ENCODE measurements at places on chromosomes 3 and 15. TPM values are rescaled to one million over a fixed set of nuclear protein-coding genes. Genes with fewer than 3 reads are reported as not detected.

OCA2 gene
- total RNA-seq, result not detected

ROPN1B gene
- total RNA-seq, result not detected

SPINK8 gene
- not detected for total RNA-seq

NAA50 gene
- total RNA-seq, result 298 TPM

CLRN1 gene
- not detected for total RNA-seq

TRH gene
- not detected for total RNA-seq

ITIH4 gene
- 0.49 TPM for total RNA-seq

GP9 gene
- total RNA-seq, result not detected

SLC22A14 gene
- 0.14 TPM for total RNA-seq

CCDC9B gene
- 25.1 TPM for total RNA-seq

C3orf20 gene
- total RNA-seq, result not detected

NCBP2 gene
- 85.5 TPM for total RNA-seq

SCG3 gene
- not detected for total RNA-seq

GOLGA6L7 gene
- total RNA-seq, result not detected

GOLGA8N gene
- total RNA-seq, result 3.9 TPM

PLSCR2 gene
- not detected for total RNA-seq

LPP gene
- 31.5 TPM for total RNA-seq

BTBD1 gene
- total RNA-seq, result 115 TPM

GNAT1 gene
- under 0.01 TPM for total RNA-seq

CACNA1D gene
- total RNA-seq, result not detected

MFSD1 gene
- total RNA-seq, result 59.2 TPM

ACTRT3 gene
- 4.0 TPM for total RNA-seq

FETUB gene
- total RNA-seq, result not detected

GLDN gene
- total RNA-seq, result not detected

CISH gene
- total RNA-seq, result 0.28 TPM

LINGO1 gene
- 0.04 TPM for total RNA-seq

SH2D7 gene
- total RNA-seq, result not detected

KLHL40 gene
- total RNA-seq, result not detected

GPR87 gene
- total RNA-seq, result not detected

HESX1 gene
- total RNA-seq, result 0.40 TPM

CHCHD4 gene
- 20.4 TPM for total RNA-seq

NSMCE3 gene
- 7.2 TPM for total RNA-seq

LDHAL6B gene
- total RNA-seq, result not detected

EFHB gene
- total RNA-seq, result 0.32 TPM

ARL14 gene
- not detected for total RNA-seq

EFCAB12 gene
- total RNA-seq, result under 0.01 TPM

STT3B gene
- 198 TPM for total RNA-seq

CYP8B1 gene
- total RNA-seq, result not detected

PCSK6 gene
- total RNA-seq, result 0.26 TPM

PLCH1 gene
- 0.04 TPM for total RNA-seq

RFC4 gene
- total RNA-seq, result 36.9 TPM

IQCH gene
- total RNA-seq, result 1.4 TPM

PRTG gene
- total RNA-seq, result 0.92 TPM

CRABP1 gene
- total RNA-seq, result not detected

MAP6D1 gene
- 2.9 TPM for total RNA-seq

TMEM207 gene
- not detected for total RNA-seq

CACNA2D2 gene
- not detected for total RNA-seq

MFN1 gene
- 48.5 TPM for total RNA-seq

GOLGA6B gene
- not detected for total RNA-seq

NR2E3 gene
- not detected for total RNA-seq

SAMD7 gene
- total RNA-seq, result not detected

LYZL4 gene
- total RNA-seq, result not detected

FANCD2 gene
- 34.0 TPM for total RNA-seq

FES gene
- 60.5 TPM for total RNA-seq

NR1I2 gene
- not detected for total RNA-seq
